ENCODE measurements at places on chromosomes 1 and 21.

DNA sequence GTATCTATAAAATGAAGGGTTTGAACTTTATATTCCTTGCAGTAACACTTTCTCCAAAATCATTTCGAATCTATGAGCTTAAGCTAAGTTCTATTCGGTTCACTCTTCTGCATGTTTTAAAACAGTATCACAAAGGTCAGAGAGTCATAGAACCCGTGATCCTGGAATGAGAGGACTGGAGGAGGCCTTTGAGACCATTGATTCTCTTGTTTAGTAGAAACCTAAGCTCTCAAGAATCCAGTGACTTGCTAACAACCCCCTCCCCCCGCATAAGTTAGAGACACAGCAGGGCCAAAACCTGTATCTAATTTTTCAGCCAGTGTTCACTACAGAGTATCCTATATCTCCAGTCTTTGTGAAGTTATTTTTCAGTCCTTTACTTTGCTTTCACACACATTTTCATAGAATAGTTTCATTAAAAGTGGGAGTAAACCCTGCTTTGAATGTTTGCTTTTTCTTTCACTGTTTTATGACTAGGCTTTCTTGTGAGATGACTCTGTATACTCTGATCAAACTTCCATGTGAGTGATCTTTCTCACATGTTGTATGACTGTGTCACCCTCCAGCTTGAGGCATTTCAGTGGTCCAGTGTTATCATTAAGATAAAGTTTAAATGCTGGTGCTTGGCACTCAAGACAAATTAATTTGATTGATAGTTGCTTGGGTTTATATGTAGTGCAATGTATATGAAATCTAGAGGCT lies 275.4 kb upstream of the SGIP1 start:
- no peak for DNase-seq

DNA sequence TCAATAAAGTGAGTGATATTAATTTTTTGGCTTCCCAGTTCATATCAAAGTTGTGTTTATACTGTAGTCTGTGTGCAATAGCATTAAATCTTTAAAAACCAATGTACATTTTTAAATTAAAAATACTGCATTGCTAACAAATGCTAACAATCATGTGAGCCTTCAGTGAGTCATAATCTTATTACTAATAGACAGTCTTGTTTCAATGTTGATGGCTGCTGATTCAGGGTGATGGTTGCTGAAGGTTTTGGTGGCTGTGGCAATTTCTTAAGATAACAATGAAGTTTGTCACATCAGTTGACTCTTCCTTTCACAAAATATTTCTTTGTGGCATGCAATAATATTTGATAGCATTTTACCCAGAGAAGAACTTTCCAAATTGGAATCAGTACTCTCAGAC lies 109.0 kb downstream of the ZMYM4 start:
- no peak for DNase-seq

DNA sequence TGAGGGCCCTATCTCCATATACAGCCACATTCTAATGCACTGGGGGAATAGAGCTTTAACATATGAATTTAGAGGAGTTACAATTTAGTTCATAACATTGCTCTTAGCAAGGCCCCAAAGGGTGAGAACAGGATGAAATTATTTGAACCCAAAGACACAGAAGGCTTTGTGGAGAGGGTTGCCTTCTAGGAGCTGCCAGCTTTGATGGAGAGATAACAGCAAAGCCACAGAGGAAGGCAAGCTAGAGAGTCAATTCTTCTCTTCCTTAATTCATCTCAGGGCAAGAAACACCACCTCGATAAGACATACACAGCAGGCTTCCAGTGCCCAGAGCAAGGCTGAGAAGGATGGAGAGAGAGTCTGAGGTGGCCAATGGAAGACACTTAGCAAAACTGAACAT lies 94.8 kb upstream of the TMPRSS15 start:
- no peak for DNase-seq

DNA sequence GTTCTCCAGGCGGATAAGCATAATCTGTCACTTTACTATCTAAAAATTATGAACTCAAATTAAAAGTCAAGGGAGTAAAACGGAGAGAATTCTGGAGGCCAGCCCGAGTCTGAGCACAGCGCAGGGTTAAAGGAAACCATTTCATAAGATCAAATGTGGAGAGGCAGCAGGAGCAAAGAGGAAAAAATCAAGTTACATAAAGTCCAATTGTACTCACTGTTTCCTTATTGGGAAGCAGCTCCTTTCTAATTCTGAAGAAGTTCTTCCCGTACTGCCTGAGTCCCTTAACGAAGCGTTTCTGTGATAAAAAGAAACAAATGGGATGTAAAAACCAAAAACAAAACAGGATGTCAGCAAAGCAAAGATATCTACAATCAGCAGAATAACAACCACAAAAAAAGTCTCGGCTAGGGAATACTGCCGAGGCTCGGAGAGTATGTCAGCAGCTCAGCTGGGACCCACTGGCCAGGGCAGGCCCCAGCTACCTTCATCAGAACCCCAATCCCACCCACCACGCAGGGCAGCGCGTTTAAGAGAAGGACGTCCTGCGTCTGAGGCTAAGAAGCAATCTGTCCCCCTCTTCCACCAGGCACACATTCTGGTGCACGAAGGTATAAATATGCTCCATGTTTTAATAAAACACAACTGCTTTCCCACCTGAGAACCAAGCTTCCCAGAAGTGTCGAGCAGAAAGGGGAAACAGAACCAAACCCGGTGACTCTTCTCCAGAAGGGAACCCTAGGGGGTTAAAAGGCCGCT lies 104.8 kb downstream of the SLC45A1 start:
- DNase-seq, result peak; percentile 9

DNA sequence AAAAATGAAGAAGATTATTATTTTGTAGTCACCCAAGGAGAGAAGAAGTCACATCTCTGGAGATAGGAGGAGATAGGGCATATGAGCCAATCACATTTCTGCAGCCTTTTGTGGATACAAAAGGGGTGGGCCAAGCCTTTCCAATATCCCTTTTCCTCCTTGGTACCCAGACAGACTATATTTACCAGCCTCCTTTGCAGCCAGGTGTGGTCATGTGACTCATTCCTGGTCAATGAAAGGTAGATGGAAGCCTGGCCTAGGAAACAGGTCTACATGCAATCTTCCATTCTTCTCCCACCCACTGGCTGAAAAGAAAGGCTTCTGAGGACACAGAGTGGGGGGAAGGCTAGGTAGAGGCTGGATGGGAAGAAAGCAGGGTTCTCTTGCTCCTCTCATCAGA lies 58.1 kb upstream of the ERG start:
- DNase-seq, result no peak

DNA sequence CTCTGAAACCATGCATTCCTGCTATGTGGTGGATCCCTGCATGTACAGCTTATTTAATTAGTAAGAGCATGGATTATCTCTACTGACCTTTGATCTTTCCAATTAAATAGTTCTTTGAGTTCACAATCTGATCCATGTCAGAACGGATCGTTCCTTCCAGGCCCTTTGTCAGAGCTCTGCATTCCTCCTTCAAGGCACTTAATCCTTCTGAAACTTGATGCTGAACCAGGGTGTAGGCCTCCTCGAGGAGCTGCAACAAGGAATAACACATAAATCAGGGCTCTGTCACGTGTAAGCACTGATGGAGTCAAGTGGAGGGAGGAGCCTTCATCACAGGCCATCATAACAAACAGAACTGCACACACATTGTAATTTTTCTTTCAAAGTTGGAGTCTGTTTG lies 68.4 kb upstream of the EDEM3 start:
- DNase-seq, result no peak

GRCh38 chr1:10680487-10680886 lies 116.0 kb downstream of the CASZ1 start:
- DNase-seq, result no peak
